ENCODE measurements at places on chromosomes 2 and 18.

GRCh38 chr2:142596334-142597088 lies 281.0 kb upstream of the KYNU start:
- DNase-seq, result no peak

GRCh38 chr2:123648016-123648415 lies 377.1 kb upstream of the CNTNAP5 start:
- no peak for DNase-seq

DNA sequence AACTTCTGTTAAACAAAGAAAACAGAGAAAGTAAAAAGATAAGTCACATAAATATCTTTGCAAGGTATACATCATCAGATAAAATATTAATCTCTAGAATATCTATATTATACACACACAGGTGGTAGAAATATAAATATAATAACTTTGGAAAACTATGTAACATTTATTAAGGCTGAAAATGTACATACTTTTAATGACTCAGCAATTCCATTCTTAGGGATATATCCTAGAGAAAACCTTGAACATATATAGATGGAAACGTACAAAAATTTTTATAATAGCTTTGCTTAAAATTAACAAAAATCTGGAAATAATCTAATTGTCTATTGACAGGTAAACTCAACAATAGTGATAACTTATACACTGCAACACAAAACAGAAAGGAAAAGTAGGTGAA lies 381.3 kb downstream of the GPD2 start:
- no peak for DNase-seq

DNA sequence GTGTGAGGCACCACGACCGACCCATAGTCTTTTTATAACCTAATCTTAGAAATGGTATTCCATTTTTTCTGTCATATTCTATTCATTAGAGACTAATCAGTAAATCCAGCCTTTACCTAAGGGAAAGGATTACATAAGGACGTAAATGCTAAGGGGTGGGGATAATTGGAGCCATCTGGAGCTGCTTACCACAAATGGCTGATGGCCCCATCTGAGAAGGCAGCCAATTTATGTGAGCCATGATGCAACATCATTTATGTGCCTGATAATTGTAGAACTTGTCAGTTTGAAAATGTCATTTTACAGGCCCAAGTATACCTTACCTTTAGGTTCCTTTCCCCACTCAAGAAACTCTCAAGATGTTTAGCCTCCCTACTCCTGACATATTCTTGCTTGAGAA lies 44.0 kb downstream of the ARHGEF33 start:
- DNase-seq, result no peak

- DNase-seq, result no peak
Measured at GRCh38 chr2:226838722-226839121, 2.9 kb downstream of the RHBDD1 start.

DNA sequence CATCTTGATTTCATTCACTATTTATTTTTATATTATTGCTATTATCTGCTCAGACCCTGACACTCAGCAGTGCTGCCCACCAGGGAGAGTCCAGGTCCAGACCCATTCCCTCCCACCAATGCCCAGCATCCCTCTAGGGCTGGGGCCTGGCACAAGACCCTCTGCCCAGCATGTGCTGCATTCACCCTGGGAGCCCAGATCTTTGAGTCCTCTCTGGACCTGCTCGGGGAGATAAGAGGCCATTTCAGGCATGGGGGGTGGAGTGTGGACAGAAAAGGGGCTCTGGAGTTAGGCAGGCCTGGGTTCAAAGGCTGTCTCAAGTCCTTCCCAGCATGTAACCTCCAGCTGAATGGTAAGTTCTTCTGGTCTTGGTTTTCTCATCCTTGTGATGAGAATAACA lies 209.6 kb downstream of the CYP26B1 start:
- DNase-seq, result no peak

DNA sequence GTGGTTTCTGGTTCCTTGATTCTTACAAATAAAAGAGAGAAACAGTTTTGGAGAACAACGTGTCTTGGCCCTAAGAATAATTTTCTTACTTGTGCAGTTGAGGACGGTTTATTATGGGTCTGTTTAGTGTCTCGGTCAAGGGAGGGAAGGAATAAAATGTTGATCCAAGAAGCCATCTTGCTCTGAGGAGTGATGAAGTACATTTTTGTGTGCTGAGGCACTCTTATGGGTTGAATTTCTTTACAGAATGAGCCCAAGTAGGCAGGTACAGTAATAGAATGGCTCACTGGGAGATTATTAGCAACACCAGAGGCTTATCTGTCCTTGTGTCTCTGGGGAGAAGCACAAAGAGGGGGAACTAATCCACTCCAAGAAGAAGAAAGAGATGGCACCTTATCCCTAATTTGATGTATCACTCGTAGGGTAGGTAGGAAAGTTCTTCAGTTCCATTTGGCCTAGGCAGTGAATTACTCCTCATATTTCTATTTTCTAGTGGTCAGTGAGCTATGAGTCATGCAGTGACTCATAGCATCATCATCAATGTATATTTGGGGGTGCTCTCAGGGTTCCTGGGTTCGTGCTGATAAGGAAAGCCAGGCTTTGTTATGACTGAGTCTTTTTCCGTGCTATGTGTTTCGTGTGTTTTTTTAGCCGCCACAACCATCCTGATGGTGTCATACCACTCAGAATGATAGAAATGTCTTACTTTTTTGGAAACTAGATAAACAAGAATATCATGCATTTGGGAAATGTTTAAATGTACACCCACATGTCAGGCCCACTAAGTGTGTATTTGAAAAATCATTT lies 250.1 kb upstream of the CTAGE1 start:
- no peak for DNase-seq

- DNase-seq, result no peak
Measured at GRCh38 chr2:43980902-43981301, 14.9 kb downstream of the LRPPRC start.

GRCh38 chr18:53911200-53911599 lies 313.3 kb downstream of the MBD2 start:
- no peak for DNase-seq

All from activated naive CD4-positive, alpha-beta T cell treated with anti-CD3 and anti-CD28 coated beads, Interleukin-2, amount 50 U/mL, for 72 hours (primary cell).